ENCODE measurements at places on chromosomes 6 and 20.

- no peak for DNase-seq
Measured at GRCh38 chr20:59320854-59321647, 20.6 kb downstream of the EDN3 start.

DNA sequence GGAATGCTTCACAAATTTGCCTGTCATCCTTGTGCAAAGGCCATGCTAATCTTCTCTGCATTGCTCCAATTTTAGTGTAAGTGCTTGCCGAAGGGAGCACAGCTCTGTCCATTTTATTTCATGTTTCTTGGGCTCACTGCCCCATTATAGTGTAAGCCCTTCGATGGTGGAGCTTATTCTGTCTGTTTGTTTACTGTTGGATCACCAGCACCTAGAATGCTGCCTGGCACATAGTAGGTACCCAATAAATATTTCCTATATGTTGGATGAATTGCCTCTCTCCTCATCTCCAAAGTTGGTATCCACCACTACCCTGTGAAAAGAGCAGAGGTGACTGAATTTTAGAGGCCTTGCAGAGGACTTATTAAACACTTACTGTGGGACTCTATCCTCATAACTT lies 18.8 kb upstream of the HMGN4 start:
- DNase-seq, result no peak

DNA sequence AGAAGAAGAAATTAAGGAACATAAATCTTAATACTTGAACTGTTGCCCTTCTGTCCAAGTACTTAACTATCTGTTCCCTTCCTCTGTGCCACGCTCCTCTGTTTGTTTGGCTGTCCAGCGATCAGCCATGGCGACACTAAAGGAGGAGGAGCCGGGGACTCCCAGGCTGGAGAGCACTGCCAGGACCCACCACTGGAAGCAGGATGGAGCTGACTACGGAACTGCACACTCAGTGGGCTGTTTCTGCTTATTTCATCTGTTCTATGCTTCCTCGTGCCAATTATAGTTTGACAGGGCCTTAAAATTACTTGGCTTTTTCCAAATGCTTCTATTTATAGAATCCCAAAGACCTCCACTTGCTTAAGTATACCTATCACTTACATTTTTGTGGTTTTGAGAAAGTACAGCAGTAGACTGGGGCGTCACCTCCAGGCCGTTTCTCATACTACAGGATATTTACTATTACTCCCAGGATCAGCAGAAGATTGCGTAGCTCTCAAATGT lies 17.1 kb downstream of the IRF4 start:
- DNase-seq, result peak; percentile 12

- DNase-seq, result peak; percentile 13
Measured at GRCh38 chr6:139406577-139407343, 32.3 kb upstream of the CITED2 start.

GRCh38 chr6:170034294-170034693 lies 256.6 kb downstream of the DLL1 start:
- no peak for DNase-seq

- DNase-seq, result no peak
Measured at GRCh38 chr6:28597924-28598722, 72.4 kb downstream of the GPX5 start.

GRCh38 chr6:139325125-139325524 lies 33.3 kb upstream of the TXLNB start:
- no peak for DNase-seq

DNA sequence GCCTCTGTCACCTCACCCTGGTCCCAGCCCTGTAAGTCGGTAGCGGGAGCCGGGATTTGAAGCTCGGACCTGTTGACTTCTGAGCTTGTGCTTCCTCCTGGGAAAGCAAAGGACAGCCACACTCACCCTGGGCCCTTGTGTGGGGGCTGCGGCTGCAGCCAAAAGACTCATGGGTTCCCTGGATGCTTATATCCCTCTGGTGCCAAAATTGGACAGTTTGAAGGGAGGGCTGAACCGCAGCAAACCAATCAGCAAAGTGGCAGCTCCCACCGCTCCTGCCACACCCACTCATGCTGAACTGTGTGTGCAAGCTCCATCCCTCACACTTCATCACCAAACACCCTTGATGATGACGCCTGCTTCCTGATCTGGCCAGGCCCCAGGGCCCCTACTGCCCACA lies 3.9 kb upstream of the CCN5 start:
- DNase-seq, result no peak
